ENCODE measurements at places on chromosomes 13 and 19.

DNA sequence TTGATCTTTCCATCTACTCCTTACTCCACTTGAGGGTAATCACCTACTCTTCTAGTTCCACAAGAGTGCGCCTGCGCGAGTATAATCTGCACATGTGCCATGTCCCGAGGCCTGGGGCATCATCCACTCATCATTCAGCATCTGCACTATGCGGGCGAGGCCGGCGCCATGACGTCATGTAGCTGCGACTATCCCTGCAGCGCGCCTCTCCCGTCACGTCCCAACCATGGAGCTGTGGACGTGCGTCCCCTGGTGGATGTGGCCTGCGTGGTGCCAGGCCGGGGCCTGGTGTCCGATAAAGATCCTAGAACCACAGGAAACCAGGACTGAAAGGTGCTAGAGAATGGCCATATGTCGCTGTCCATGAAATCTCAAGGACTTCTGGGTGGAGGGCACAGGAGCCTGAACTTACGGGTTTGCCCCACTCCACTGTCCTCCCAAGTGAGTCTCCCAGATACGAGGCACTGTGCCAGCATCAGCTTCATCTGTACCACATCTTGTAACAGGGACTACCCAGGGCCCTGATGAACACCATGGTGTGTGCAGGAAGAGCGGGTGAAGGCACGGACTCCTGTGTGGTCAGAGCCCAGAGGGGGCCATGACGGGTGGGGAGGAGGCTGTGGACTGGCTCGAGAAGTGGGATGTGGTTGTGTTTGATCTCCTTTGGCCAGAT, 2.7 kb upstream of the KLK2 start:
- DNase-seq, result peak; percentile 83

- DNase-seq, result no peak
Measured at GRCh38 chr13:43963726-43964125, 84.0 kb downstream of the LACC1 start.

DNA sequence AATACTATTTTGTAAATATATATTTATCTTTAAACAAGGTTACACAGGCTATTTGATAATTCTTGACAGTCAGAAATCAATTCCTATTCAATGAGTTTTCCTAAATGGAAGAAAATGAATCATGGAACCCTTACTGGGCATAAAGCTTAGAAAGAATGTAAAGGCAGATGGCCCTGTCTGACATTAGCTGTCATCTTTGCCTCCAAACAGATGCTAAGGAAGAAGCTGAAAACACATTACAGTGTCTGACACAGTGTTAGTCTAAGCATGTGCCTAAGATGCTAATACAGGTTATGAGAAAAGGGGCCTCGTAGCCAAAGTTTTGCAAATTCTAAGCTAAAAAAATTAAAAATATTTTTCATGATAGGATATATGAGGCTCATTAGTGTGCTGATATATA, 112.8 kb downstream of the ITGBL1 start:
- no peak for DNase-seq

DNA sequence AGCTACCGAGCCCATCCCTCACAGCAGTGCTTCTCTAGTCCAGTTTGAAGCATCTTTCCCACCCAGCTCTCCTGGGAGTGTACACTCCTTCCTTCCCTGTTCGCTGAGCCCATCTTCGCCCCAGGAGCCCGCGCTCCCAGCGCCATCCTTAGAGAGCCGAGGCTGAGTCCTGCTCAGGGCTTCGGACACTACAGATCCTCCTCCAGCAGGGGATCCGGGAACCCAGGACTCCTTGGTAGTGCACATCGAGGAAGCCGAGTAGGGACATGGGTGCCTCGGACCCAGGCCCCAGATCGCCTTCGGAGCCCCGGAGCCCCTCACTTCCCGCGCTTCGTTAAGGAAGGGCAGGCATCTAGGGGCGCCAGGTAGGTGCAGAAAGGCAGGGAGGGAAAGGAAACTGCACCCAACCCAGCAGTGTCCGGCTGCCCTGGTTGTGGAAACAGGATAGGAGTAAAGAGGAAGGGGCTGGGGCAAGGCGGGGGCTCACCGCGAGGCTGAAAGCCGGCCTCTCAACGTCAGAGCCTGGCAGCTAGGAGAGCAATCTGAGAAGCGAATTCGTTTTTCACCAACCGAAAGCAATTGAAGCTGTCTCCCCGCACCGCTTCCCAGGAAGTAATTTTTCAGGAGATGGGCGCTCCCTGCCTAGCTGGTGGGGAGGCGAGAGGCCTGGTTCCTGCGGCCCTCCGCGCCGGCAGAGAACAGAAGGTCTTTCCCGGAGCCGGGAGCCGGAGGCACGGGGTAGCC, 1.0 kb downstream of the PDX1 start:
- peak; percentile 11 for DNase-seq

DNA sequence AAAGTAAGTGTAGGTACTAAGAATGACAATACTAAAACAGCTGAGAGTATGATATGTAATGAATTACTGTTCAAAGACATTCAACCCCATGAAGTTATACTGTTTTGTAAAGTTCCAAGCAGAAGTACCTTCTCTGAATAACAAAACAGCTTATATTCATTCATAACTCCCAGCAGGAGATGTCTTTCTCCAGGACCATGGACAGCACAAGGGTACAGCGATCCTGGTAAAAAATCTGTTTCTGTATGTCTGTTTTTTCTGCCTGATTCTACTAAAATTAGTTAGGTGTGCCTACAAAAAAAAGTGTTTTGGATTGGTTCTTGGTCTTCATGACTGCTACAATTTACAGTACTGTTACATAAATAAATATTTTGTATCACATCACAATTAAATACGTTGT, 172.5 kb upstream of the SLITRK5 start:
- peak; percentile 5 for DNase-seq

DNA sequence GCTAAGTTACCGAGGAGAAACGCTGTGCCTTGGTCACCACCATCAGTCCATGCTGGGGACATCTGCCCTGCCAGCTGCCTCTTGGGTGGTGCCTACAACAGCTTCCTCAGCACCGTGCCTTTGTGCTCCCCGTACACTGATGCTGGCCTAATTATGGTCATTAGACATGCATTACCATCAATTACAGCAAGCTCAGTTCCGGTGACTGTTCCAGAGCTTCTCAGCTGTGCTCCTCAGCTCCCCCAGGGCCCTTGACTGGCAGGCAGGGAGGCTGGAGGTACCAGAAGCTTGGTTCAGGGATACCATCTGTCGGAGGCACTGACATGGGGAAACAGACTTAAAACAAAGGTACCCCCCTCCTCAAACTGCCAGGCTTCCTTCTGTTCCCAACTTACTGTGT, 40.2 kb downstream of the CILP2 start:
- DNase-seq, result no peak

GRCh38 chr13:27953676-27954405, 15.3 kb downstream of the CDX2 start:
- DNase-seq, result peak; percentile 82

- no peak for DNase-seq
Measured at GRCh38 chr13:49454388-49455006, 10.4 kb downstream of the SETDB2 start.

GRCh38 chr19:28283592-28283991, 929.4 kb downstream of the UQCRFS1 start:
- DNase-seq, result no peak

- DNase-seq, result peak; percentile 66
Measured at GRCh38 chr19:460877-461720, at the start of gene SHC2. SHC2 (minus strand) TSS chr19:461033; CDS start chr19:460996, 37 bp downstream.

DNA sequence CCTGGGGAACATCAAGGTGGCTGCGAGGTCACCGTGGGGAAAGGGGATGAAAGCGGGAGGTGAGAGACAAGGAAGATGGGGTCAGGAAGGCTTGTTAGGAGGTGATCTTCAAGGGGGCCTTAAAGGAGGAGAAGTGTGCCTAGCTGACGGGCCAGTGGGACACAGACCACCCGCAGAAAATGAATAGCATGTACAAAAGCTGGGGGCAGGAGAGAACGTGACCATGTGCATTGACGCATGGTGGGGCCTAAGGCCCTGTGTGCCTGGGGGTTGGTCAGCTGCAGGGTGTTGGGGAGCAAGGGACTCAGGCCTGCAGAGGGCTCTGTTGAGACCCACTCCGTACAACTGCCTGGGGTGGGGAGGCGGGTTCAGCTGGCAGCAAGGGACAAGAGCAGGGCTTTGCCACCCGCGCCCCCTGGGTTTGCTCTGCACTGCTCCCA, 5.9 kb downstream of the RAB8A start:
- no peak for DNase-seq

- DNase-seq, result peak; percentile 70
Measured at GRCh38 chr19:45526143-45526542, 18.9 kb downstream of the VASP start.

DNA sequence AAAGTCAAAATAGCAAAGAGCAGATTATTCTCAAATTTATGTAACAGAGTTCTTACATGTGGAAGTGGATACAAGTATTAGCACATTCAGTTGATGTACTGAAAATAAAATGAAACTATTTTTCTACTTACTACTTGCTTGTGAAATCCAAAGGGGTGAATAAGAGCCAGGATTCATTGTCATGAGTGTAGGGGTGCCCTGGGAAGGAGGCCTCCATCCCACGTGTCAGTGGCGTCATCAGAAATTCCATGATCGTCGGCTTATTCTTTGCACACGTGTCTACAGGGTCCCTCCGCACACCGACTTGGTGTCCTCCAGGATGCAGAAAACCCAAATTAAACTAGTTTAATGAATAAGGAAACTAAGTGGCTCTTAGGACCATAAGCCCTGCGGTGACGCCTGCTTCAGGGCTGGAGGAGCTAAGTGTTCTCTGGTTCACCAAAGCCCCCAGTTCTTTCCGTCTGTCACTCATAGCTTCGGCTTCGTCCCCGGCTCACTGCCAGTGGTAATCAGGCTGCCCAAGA, 55.5 kb downstream of the IRS2 start:
- no peak for DNase-seq

- no peak for DNase-seq
Measured at GRCh38 chr19:49213791-49214190, 56.2 kb downstream of the TRPM4 start.

GRCh38 chr19:7831452-7831851, 1.4 kb downstream of the EVI5L start:
- peak; percentile 57 for DNase-seq

DNA sequence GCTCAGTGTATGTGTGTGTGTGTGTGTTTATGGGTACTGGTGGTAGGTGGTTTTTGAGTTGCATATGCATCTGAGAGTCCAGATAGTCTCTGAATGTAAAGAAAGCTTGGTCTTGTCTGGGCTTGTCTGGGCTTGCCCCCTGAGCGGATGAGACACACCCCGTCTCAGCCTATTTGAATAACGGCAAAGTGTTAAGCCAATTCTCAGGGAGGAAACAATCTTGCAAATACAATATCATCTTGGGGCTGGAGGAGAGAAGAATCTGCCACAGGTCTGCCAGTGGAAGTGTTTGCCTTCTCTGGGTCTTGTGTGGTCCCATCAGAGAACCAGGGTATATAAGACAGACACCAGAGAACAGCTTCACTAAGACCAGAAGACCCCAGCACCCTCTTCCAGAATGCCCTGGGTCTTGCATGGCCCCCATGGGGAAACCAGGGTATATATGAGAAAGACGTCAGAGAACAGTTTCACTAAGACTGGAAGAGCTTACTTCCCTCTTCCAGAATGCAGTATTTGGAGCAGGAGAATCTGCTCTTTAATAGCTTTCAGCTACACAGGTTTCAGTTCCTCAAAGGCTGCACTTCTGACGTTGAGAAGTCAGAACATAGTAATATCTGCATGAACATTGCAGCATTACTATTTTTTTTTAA, 13.3 kb downstream of the CD70 start:
- peak; percentile 14 for DNase-seq
